Stimulated activated CD4-positive, alpha-beta T cell treated with anti-CD3 and anti-CD28 coated beads, Interleukin-2, amount 100 ng/mL, for 48 hours (primary cell): ENCODE measurements at places on chromosomes 12 and 14.

DNA sequence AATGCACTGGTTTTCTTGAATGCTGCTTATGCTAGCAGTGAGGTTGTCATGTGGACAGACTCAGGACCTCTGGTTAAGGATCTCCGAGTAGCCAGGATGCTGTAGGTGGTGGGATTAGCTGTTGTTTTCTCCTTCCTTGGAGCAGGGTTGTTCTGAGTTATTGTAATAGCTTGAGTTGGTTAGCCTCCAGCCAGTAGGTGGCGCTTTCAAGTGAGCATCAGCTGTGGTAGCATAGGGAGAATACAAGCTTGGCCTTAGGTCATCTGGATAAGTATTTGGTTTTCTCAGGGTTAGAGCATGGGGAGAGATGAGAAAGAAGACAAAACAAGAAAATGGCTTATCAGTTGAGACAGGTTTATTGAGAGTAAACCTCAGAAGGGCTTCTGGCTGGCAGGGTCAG is 299.7 kb upstream of the FBXO33 start:
- DNase-seq = peak; percentile 23

- DNase-seq = no peak
Observed at GRCh38 chr14:83559721-83560120, 1970.2 kb upstream of the FLRT2 start.

DNA sequence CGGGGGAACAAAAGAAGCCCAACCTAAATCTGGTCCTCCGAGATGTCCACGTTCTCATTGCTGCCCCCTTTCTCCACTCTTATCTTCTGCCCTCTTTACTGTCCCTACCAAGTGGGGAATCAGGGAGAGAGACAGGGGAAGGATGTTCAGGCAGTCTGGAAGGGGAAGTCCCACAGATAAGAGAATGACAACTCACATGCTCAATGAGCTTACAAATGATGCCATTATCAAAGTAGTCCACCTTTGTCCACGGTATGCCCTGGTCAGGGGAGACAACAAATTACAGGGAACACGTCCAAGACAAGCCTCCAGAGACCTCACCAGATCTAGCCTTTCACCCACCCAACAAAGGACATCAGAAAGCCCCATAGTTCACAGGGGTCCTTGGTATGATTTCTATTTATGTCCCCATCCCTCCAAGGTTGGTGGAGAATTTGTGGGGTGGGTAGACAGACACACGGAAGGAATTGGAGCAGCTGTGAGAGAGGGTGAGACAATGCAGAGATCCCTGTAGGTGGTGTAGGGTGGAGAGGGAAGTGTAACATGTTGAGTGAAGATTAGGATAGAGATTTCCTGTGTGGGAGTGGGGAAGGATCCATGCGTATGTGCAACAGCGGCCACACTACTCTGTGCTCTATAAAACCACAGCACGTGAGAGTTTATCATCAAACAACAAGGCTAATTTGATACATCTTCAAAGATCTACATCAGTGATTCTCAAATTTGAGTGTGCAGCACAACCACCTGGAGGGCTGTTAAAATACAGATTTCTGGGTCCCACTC is 10.7 kb downstream of the MYO1A start:
- DNase-seq = no peak

GRCh38 chr14:102570334-102570995 is 22.0 kb upstream of the RCOR1 start:
- no peak for DNase-seq

- no peak for DNase-seq
Observed at GRCh38 chr14:99479160-99479905, 1.3 kb downstream of the SETD3 start.
